ENCODE measurements at places on chromosomes 7 and 10.
A peak's percentile ranks its signal among the peaks of the same experiment; 100 is the strongest.

- peak; percentile 51 for DNase-seq
Measured at GRCh38 chr10:27223964-27224363, 16.6 kb downstream of the ACBD5 start.

GRCh38 chr10:51488766-51489408, 210.5 kb downstream of the CSTF2T start:
- no peak for DNase-seq

DNA sequence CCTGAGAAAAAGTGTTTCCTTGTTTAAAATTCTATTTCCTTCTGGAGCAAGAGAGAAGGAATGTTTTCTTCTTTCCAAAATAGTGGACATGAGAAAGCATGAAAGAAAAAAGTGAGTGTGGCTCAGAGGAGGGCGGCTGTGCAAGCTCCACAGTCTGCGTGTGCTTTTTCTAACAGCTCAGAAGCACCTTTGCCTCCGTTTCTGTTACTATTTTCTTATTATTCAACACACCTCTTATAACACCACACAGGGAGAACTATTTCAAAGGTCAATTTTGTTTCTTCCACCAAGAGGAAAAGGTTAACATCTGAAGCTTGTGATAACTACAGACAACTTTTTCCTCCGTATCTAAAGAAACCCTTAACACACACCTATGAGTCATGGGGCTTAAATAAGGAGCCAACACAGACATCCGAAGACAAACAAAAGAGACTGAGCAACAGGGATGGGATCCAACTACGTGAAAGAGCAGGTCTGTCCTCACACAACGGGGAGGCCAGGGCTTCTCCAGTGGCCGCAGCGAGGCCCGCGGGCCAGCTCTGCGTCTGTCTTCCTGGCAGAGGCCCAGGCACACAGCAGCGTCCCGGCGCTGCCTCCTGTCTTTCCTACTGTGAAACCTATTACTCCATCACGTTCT, 36.2 kb upstream of the NCAPG2 start:
- no peak for DNase-seq

DNA sequence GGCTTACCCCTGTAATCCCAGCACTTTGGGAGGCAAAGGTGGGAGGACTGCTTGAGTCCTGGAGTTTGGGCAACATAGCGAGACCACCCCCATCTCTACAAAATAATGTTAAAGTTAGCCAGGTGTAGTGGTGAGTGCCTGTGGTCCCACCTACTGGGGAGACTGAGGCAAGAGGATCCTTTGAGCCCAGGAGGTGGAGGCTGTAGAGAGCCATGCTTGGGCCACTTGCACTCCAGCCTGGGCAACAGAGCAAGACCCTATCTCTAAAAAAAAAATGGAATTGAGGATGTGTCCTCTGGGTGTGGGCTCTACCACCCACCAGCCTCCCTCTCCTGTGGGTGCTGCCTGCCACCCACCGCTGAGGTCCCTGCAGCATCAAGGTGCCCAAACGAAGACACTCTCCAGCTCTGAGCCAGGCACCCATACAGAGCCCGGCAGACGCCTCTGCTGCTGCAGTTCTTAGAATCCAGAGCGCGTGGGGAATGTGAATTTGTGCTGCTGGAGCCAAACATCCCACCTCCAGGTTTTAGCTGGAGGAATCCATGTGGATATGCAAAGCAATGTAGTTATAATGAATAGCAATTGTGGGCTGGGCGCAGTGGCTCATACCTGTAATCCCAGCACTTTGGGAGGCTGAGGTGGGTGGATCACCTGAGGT, 176.0 kb upstream of the TNRC18 start:
- no peak for DNase-seq

GRCh38 chr10:69632516-69633199, 2.6 kb downstream of the FAM241B start:
- DNase-seq, result no peak

- no peak for DNase-seq
Measured at GRCh38 chr10:92811986-92812385, 36.3 kb upstream of the EXOC6 start.

DNA sequence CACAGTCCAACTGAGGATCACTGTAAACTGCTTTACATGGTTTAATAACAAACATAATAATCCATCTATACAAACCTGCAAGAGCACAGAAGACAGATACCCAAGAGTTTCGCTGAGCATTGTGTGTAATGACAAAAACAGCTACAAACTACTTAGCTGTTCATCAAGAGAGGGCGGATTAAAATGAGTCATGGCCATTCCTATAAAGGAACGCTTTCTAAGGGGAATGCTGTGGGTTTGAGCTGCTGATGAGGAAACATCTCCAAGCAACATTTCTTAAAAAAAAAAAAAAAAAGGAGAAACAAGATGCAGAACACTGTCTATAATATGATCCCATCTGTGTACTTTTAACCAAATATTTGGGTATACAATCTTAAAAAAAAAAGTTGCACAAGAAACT, 33.8 kb downstream of the VOPP1 start:
- DNase-seq, result peak; percentile 91

- DNase-seq, result no peak
Measured at GRCh38 chr7:5345671-5346070, 62.9 kb downstream of the SLC29A4 start.

- DNase-seq, result no peak
Measured at GRCh38 chr7:100835903-100836811, 8.8 kb upstream of the EPHB4 start.

DNA sequence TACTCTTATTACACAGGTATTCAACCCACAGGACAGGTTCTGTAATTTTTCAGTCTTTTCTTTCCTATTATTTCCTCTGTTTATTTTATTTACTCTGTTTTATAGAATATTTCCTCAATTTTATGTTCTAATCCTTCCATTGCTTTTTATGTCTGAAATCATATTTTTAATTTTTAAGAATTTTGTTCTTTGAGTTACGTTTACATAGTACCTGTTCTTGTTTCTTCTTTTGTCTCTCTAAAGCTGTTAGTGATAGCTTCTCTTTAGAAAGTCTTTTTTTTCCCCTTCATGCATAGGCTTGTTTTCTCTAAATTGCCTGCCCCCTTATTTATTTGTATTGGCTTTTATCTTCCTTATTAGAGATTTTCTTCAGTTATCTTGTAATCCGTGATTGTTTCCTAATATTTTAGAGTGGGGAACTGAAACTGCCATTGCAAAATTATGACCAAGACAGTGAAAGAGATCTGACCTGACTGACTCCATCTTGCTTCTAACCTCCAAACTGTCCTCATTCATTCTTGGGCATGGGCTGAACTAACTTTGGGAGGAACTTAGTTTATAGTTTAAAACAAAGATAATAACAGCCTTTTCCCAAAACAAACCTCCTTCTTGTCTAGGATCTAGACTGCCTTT, 187.6 kb downstream of the PFKFB3 start:
- DNase-seq, result no peak

DNA sequence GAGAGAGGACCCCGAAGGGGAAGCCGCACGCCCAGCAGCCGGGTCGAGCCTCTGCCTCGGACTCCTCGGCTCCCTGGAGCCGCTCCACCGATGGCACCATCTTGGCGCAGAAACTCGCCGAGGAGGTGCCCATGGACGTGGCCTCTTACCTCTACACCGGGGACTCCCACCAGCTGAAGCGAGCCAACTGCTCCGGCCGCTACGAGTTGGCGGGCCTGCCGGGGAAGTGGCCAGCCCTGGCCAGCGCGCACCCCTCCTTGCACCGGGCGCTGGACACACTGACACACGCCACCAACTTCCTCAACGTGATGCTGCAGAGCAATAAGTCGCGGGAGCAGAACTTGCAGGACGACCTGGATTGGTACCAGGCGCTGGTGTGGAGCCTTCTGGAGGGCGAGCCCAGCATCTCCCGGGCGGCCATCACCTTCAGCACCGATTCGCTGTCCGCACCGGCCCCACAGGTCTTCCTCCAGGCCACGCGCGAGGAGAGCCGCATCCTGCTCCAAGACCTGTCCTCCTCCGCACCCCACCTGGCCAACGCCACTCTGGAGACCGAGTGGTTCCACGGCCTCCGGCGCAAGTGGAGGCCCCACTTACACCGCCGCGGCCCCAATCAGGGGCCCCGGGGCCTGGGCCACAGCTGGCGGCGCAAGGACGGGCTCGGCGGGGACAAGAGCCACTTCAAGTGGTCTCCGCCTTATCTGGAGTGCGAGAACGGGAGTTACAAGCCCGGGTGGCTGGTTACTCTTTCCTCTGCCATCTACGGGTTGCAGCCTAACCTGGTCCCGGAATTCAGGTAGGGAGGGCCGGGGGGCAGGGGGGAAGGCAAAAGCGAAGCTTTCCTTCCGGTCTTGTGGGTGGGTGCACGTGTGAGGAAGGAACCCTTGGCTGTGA, 973 bp downstream of the GPR158 start:
- DNase-seq, result no peak

GRCh38 chr7:124662937-124663336, 102.7 kb downstream of the GPR37 start:
- no peak for DNase-seq
